ENCODE measurements at places on chromosomes 7 and 10. TPM values are rescaled to one million over a fixed set of nuclear protein-coding genes. Genes with fewer than 3 reads are reported as not detected.
A peak's percentile ranks its signal among the peaks of the same experiment; 100 is the strongest.

- no peak overlapping the region for H3K4me3 ChIP-seq
- no peak overlapping the region for H3K27ac ChIP-seq
- no peaks in the 10 kb centered on the region for H3K4me1 ChIP-seq
- no peak for DNase-seq
- peaks cover 5% of the 10 kb centered on the region for H3K27me3 ChIP-seq
Measured at GRCh38 chr10:48231178-48231577, 43.3 kb downstream of the FRMPD2 start.

GRCh38 chr7:7505915-7506314 lies 29.8 kb downstream of the COL28A1 start:
- no peak for DNase-seq
- peaks cover 5% of the 10 kb centered on the region for H3K4me1 ChIP-seq
- H3K27me3 ChIP-seq: no peaks in the 10 kb centered on the region
- no peaks in the 10 kb centered on the region for H3K36me3 ChIP-seq

DNA sequence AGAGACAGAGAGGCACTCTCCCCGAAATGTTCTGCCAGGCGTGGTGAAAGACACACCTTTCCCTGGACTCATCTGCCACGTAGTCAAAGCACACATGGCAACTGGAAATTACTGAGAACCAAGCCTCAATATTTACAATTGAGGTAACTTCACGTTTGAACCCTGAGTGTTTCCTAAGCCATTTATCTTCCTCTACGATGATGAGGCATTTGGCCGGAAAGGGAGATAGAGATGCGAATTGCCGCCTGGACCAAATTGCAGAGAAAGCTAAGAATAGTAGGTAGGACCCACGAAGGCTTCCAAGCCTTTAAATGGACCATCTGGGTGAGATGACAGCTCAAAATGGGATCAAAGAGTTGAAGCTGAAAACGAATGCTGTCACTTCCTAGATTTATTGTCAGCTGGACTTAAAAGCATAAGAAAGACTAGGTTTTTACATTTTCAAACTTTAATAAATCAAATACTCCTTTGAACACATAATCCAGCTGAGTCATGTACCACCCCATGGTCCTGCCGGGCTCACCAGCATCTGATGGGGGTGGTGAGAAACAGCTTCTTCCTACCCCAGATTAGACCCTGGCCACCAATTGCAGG lies 135.6 kb upstream of the LYZL2 start:
- no peaks in the 10 kb centered on the region for H3K36me3 ChIP-seq
- H3K27me3 ChIP-seq: no peaks in the 10 kb centered on the region
- H3K4me1 ChIP-seq: no peaks in the 10 kb centered on the region
- H3K4me3 ChIP-seq: no peak overlapping the region
- no peak for DNase-seq

Gene MRLN
- total RNA-seq: not detected

Gene CACNA2D1
- 14.7 TPM for total RNA-seq

DNA sequence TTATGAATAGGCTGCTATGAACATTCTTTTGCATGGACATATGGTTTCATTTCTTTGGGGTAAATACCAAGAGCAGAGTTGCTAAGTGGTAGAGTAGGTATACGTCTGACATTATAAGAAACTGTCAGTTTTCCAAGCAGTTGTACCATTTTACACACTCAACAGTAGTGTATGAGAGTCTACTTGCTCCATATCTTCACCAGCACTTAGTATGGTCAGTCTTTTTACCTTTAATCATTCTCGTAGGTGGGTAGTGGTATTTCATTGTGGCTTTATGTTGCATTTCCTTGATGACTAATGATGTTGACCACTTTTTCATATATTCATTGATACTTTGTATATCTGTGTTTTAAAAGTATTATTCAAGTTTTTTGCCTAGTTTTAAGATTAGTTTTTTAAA lies 45.1 kb downstream of the POU6F2 start:
- DNase-seq: no peak
- H3K27me3 ChIP-seq: no peaks in the 10 kb centered on the region
- H3K27ac ChIP-seq: no peak overlapping the region

Gene LLCFC1
- not detected for total RNA-seq

GRCh38 chr7:39069031-39069430 lies 91.3 kb downstream of the POU6F2 start:
- peaks cover 16% of the 10 kb centered on the region for H3K4me1 ChIP-seq
- no peak overlapping the region for H3K27ac ChIP-seq
- no peak for DNase-seq
- no peaks in the 10 kb centered on the region for H3K36me3 ChIP-seq
- no peaks in the 10 kb centered on the region for H3K27me3 ChIP-seq

Gene PKD2L1
- not detected for total RNA-seq

DNA sequence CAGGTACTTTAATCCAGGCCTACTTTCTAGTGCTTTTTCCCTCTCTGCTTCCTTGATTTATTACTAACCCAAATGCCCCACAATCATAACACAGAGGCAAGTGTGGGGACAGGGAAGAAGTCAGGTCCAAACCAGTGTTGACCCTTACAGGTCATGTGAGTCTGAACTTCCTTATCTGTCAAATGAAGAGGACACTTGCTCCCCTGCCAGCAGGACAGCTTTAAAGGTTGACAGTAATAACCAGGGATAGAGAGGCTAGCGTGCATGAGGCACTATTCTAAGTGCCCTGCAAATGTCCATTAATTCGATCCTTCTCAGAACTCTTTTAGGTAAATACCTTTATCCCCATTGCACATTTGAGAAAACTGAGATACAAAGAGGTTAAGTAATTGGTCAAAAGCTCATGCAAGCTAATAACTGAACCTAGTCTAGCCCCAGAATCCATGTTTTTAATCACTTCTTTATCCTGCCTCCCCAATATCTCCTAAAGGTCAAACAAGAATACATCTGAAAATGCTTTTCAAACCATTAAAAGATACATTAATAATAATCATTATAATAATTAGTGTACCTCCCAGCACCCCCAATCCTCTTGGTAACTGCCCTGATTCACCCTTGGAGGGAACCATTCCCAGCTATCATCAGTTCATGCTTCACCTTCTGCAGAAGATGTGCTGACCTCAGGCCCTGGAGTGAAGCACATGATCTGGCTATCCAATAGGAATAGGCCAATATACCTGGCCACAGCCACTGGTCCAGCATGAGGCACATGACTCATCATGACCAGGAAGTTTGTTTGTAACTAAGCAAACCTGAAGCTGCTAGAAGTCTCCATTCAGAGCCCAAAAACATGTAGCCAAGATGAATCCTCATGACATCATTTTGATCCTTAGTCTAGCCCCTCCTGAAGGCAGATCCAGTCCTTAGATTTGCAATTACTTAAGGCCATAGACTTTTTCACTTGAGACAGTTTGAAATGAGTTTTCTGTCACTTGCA lies 40.7 kb downstream of the SGMS1 start:
- DNase-seq: no peak
- H3K27me3 ChIP-seq: no peaks in the 10 kb centered on the region
- H3K4me3 ChIP-seq: no peak overlapping the region
- peaks cover 17% of the 10 kb centered on the region for H3K4me1 ChIP-seq
- H3K36me3 ChIP-seq: peaks cover 8% of the 10 kb centered on the region
- no peak overlapping the region for H3K27ac ChIP-seq

GRCh38 chr7:151327659-151328058 lies 14.0 kb upstream of the NUB1 start:
- H3K27ac ChIP-seq: no peak overlapping the region
- DNase-seq: no peak
- no peak overlapping the region for H3K4me3 ChIP-seq
- H3K36me3 ChIP-seq: no peaks in the 10 kb centered on the region
- peaks cover 4% of the 10 kb centered on the region for H3K4me1 ChIP-seq
- peaks cover 23% of the 10 kb centered on the region for H3K27me3 ChIP-seq

GRCh38 chr10:123132576-123133477 lies 2.9 kb upstream of the HMX3 start:
- peaks cover 19% of the 10 kb centered on the region for H3K4me1 ChIP-seq
- peaks cover 94% of the 10 kb centered on the region for H3K27me3 ChIP-seq
- H3K36me3 ChIP-seq: no peaks in the 10 kb centered on the region
- no peak overlapping the region for H3K27ac ChIP-seq
- DNase-seq: peak; percentile 62
- peak overlapping the region; percentile 33 for H3K4me3 ChIP-seq

- peak overlapping the region; percentile 75 for H3K27ac ChIP-seq
- H3K27me3 ChIP-seq: no peaks in the 10 kb centered on the region
- DNase-seq: no peak
- H3K4me3 ChIP-seq: no peak overlapping the region
- H3K36me3 ChIP-seq: no peaks in the 10 kb centered on the region
Measured at GRCh38 chr7:83362871-83363550, 200.3 kb upstream of the PCLO start.

Gene UTF1
- total RNA-seq: not detected

Gene GPR85
- total RNA-seq: 1.8 TPM

Gene TMEM184A
- 5.0 TPM for total RNA-seq

DNA sequence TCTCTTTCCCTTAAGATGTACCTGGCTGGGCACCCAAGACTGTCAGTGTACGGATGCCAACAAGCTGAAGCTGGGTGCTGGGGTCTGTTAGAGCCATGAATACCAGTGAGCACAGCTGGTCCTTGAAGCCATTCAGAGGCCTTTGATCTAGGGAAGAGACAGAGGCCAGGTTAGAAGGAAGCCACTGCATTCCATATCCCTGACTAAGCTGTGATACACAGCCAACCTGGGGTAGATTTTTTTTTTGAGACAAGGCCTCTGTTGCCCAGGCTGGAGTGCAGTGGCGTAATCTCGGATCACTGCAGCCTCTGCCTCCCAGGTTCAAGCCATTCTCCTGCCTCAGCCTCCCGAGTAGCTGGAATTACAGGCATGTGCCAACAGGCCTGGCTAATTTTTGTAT lies 20.8 kb downstream of the ZDHHC16 start:
- no peak overlapping the region for H3K4me3 ChIP-seq
- no peaks in the 10 kb centered on the region for H3K4me1 ChIP-seq
- H3K27ac ChIP-seq: no peak overlapping the region
- no peaks in the 10 kb centered on the region for H3K27me3 ChIP-seq

DNA sequence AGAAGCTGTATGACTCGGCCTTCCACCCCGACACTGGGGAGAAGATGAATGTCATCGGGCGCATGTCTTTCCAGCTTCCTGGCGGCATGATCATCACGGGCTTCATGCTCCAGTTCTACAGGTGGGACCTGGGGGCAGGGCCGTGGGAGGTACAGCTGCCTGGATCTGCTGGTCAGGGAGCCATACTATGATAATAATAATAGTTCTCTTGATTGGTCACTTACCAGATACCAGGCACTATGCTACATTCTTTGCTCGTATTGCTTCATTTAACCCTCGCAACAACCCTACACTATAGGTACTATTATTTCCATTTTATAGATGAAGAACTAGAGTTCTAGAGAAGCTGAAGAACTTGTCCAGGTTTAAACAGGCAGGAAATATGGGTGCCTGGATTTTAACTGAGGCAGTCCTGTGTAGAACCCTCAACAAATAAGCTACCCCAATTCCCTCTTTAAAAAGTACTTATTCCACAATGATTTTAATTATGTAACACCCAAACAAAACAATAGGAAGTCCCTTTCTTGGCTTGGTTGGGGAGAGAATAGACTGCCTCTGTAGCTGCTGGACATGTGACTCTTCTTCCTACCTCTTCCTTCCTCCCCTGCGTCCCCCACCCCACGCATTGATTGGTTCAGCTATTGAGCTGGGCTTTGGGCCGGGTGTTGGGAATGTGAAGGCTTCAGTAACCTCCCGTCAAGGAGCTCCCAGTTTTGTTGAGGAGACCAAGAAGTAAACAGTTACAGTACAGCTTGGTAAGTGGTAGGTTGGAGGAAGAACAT lies 12.8 kb downstream of the SFXN2 start:
- peaks cover 18% of the 10 kb centered on the region for H3K36me3 ChIP-seq
- H3K4me3 ChIP-seq: no peak overlapping the region
- no peak overlapping the region for H3K27ac ChIP-seq
- DNase-seq: no peak
- H3K4me1 ChIP-seq: peaks cover 3% of the 10 kb centered on the region

- H3K27me3 ChIP-seq: no peaks in the 10 kb centered on the region
- peaks cover 15% of the 10 kb centered on the region for H3K4me1 ChIP-seq
- no peak overlapping the region for H3K4me3 ChIP-seq
- no peak for DNase-seq
- no peak overlapping the region for H3K27ac ChIP-seq
Measured at GRCh38 chr10:33347211-33347610, 12.7 kb upstream of the NRP1 start.

Gene PDE1C
- total RNA-seq: 0.94 TPM

DNA sequence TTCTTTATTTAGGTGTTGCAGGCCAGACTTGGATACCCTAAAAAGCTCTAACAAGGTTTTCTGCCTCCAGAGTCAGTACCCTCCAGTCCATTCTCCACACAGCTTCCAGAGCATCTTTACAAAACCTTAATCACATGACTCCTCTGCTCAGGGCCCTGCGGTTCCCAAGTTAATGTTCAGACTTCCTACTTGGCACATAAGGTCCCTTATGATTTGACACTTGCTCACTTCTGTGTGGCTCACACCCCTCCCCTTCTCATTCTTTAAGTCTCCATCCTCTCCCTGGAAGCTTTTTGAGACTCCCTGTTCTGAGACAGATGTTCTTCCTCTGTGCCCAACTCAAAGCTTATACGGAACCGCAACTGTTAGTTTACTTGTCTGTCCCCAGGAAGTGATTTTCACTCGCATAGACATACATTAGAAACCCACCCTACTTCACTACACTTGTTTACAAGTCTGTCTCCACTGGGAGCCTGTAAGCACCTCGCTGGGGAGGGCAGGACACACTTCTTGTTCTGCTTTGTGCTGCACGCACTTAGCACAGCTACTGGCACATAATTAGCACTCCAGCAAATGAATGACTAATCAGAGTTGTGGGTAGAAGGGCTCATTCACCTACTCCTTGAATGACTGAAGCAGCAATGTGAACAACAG lies 154.3 kb upstream of the LAMB4 start:
- H3K4me3 ChIP-seq: no peak overlapping the region
- H3K4me1 ChIP-seq: peaks cover 36% of the 10 kb centered on the region
- no peaks in the 10 kb centered on the region for H3K36me3 ChIP-seq

DNA sequence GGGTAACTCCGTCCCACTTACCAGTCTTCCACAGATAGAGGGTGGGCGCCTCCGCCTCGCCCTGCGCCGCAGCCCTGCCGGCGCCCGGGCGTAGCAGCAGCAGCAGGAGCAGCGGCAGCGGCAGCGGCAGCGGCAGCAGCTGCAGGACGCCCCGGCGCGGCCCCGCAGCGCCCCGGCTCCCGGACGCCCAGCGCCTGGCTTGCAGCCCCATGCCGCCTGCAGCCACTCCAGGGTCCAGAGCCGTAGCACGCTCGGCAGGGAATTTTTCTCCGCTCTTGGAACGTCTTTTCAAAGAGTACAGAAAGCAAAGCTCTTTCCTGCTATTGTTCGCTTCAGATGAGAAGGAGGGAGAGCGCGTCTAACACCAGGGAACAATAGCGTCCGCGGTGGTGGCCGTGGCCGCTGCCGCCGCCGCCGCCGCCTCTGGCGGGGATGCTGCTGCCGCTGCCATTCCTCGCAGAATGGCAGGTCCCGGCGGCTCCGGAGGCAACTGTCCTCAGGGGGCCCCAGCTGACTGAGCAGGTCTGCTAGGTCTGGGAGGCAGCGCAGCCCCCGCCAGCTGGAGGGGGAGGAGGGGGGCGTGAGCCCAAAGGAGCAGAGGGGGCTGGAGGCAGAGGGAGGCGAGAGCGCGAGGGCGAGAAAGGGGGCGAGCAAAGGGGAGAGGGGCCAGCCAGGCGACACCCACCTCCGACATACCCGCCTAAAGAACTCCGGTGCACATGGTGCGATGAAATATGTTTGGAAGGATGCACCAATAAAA lies at the start of gene THSD7A:
TSS of gene THSD7A (minus strand) at position 463 of the 760 bp plus-strand sequence. CDS start at position 211, 252 bp downstream.
- DNase-seq: peak; percentile 33
- peak within 1 kb of the TSS; percentile 80 for H3K27ac ChIP-seq
- H3K4me1 ChIP-seq: peaks cover 22% of the 10 kb centered on the region

GRCh38 chr10:115043719-115044118 lies 49.4 kb upstream of the ATRNL1 start:
- H3K4me3 ChIP-seq: no peak overlapping the region
- no peak overlapping the region for H3K27ac ChIP-seq

GRCh38 chr7:125241548-125241947 lies 311.9 kb upstream of the POT1 start:
- no peaks in the 10 kb centered on the region for H3K27me3 ChIP-seq
- no peak overlapping the region for H3K27ac ChIP-seq
- no peak for DNase-seq
- no peaks in the 10 kb centered on the region for H3K4me1 ChIP-seq

Gene CACNB2
- total RNA-seq: 13.0 TPM

Gene PGAM2
- total RNA-seq: 0.99 TPM

Measured in mesothelial cell of epicardium (in vitro differentiated cells).